Fibroblast of skin of left quadriceps (primary cell): ENCODE measurements at places on chromosomes 13 and 19.

GRCh38 chr13:33855371-33855895, 37.5 kb downstream of the RFC3 start:
- no peak for DNase-seq

GRCh38 chr13:68234274-68234673, 1004.1 kb upstream of the PCDH9 start:
- DNase-seq: no peak

DNA sequence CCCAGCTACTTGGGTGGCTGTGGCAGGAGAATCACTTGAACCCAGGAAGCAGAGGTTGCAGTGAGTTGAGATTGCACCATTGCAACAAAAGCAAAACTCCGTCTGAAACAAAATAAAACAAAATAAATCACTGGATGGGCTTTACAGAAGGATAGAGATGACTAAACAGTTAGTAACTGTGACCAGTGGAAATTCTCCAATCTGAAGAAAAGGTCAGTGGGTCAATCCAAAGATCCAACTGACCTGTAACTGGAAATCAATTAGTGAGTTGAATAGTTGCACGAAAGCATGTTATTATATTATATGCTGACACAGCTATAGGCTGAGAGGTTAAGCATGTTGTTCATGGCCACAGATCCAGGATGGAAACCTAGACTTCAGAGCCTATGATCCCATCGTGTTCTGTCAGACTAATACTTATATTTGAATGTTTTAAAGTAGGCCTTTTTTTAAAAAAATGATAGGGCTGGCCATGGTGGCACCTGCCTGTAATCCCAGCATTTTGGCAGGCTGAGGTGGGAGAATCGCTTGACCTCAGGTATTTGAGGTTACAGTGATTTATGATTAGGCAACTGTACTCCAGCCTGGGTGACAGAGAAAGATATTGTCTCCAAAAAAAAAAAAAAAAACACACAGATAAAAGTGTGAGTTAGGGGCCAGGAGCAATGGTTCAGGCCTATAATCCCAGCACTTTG, 1.4 kb downstream of the ECH1 start:
- DNase-seq: no peak

- DNase-seq: no peak
Measured at GRCh38 chr13:99961636-99962035, 9.9 kb downstream of the ZIC5 start.

DNA sequence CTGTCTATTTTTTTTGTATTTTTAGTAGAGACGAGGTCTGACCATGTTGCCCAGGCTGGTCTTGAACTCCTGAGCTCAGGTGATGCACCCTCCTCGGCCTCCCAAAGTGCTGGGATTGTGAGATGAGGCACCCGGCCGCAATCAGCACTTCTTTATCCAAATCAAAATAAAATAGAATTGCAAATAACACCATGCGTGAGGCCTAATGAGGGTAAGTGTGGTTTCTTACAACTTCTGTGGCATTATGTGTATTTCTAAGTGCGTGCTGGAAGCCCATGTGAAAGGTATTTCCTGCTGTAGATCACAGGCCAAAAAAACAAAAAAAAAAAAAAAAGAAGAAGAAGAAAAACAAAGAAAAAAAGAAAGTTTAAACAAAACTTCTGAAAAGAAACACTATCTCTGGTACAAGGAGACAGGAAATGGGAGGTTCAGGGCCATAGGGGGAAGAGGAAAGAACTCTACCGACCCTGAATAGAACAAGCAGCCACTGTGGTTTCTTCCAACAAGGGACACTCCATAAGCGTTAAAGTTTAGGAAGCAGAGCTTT, 3.0 kb upstream of the GRAMD1A start:
- no peak for DNase-seq

DNA sequence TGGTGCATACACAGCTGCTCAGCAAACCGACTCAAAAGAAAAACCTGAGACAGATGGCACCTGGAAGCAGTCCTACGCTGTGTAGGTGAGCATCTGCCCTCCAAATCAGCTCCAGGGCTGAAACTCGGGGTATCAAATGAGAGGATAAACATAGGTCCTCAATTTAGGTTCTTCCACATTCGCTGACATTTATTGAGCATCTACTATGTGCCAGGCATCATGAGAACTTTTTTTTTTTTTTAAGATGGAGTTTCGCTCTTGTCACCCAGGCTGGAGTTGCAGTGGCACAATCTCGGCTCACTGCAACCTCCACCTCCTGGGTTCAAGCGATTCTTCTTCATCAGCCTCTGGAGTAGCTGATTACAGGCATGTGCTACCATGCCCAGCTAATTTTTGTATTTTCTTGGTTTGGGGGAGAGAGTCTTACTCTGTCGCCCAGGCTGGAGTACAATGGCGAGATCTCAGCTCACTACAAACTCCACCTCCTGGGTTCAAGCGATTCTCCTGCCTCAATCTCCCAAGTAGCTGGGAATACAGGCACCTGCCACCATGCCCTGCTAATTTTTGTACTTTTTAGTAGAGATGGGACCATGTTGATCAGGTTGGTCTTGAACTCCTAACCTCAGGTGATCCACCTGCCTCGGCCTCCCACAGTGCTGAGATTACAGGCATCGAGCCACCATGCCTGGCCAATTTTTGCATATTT, 13.4 kb downstream of the QPCTL start:
- no peak for DNase-seq

DNA sequence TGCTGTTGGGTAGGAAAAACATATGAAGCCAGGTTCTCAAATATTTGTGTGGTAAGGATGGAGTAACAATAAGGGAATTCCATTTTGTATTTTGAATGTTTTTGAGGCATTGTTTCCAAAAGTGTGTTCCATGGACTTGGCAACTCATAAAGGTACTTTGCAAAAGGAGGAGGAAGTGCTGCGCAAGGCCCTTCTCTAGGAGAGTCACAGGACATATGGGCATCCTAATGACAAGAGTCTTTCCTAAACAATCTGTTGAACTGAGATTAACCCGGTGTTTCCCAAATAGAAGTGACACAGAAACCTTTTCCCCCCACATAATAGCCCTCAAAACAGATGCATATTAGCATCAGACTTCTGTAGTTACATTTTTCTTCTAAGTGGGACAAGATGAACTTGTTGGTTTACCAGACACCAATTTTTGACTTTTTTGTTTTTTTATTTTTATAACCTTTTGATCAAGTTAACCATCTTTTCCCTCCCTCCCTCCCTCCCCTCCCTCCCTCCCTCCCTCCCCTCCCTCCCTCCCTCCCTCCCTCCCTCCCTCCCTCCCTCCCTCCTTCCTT, 209.3 kb downstream of the PCCA start:
- no peak for DNase-seq
